SJCRH30 (cell line): ENCODE measurements at places on chromosomes 12 and 14. TPM values are rescaled to one million over a fixed set of nuclear protein-coding genes. Genes with fewer than 3 reads are reported as not detected.

The ACSM4 gene
- not detected in 2 replicates for total RNA-seq

The NYNRIN gene
- total RNA-seq, result 11.9 and 12.1 TPM in 2 replicates

The ADGRD1 gene
- 0.13 and 0.36 TPM in 2 replicates for total RNA-seq

The ATF7 gene
- total RNA-seq, result 9.9 and 13.3 TPM in 2 replicates

The GALNT9 gene
- total RNA-seq, result 0.08 and 0.36 TPM in 2 replicates

The ANG gene
- 0.49 and 0.79 TPM in 2 replicates for total RNA-seq

The SLC38A4 gene
- total RNA-seq, result 3.9 and 5.5 TPM in 2 replicates

The FAM90A1 gene
- 0.04 TPM in 1 of 2 replicates, not detected in the other for total RNA-seq

The KLRF1 gene
- not detected in 2 replicates for total RNA-seq

The MYO1A gene
- total RNA-seq, result 0.02 TPM in 1 of 2 replicates, not detected in the other

The SAMD15 gene
- total RNA-seq, result 1.0 and 2.3 TPM in 2 replicates

The TSHR gene
- 0.30 TPM in 1 of 2 replicates, not detected in the other for total RNA-seq

The NFE2 gene
- not detected in 2 replicates for total RNA-seq

The SNRPF gene
- total RNA-seq, result 64.2 and 67.8 TPM in 2 replicates

The LTBP2 gene
- 0.61 and 0.84 TPM in 2 replicates for total RNA-seq

The TTC7B gene
- 31.7 and 45.9 TPM in 2 replicates for total RNA-seq

The VPS29 gene
- total RNA-seq, result 73.2 and 91.5 TPM in 2 replicates

The IFNG-AS1 gene
- total RNA-seq, result not detected in 2 replicates

The SMIM10L1 gene
- 9.8 and 10.9 TPM in 2 replicates for total RNA-seq

The ASCL1 gene
- total RNA-seq, result not detected in 2 replicates

The KERA gene
- not detected in 2 replicates for total RNA-seq

The KLRC2 gene
- total RNA-seq, result not detected in 2 replicates

The AKAP5 gene
- 2.4 and 2.5 TPM in 2 replicates for total RNA-seq

The FZD10 gene
- total RNA-seq, result not detected in 2 replicates

The SLC7A8 gene
- total RNA-seq, result 0.04 TPM in 1 of 2 replicates, not detected in the other

The SMIM41 gene
- not detected in 2 replicates for total RNA-seq

The TAS2R46 gene
- total RNA-seq, result 1.2 and 2.3 TPM in 2 replicates

The PMCH gene
- total RNA-seq, result not detected in 2 replicates

The HOXC10 gene
- total RNA-seq, result 0.51 and 0.71 TPM in 2 replicates

The ZNF10 gene
- total RNA-seq, result 13.0 and 14.1 TPM in 2 replicates
